ENCODE measurements at places on chromosomes 16 and 17. TPM values are rescaled to one million over a fixed set of nuclear protein-coding genes. Genes with fewer than 3 reads are reported as not detected.
A peak's percentile ranks its signal among the peaks of the same experiment; 100 is the strongest.

GRCh38 chr16:20866145-20866772 is 33.9 kb downstream of the DCUN1D3 start:
- no peak for DNase-seq
- H3K36me3 ChIP-seq: peaks cover 18% of the 10 kb centered on the region
- peaks cover 32% of the 10 kb centered on the region for H3K4me1 ChIP-seq
- peak overlapping the region; percentile 78 for H3K27ac ChIP-seq

Gene TMEM231
- total RNA-seq: 12.0 TPM

Gene TMEM220
- 2.4 TPM for total RNA-seq

- H3K27me3 ChIP-seq: no peaks in the 10 kb centered on the region
- no peak for DNase-seq
- no peak overlapping the region for H3K4me3 ChIP-seq
Measured at GRCh38 chr16:23088018-23088417, 61.2 kb downstream of the USP31 start.

DNA sequence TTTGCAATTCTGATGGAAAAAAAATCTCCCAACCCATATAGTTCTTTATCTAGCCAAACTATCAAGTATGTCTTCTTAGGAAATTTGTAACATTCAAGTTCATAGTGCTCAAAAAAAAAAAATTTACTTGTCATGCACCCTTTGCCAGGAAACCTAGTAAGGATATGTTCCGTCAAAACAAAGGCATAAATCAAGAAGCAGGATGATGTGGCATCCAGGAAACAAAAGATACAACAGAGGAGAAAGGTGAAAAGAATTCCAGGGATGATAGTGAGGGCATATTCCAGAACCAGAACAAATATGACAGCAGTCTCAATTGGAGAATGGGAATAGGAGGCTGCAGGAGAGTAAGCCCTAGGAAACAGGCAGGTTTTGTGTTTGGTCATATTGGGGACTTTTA is 104.6 kb downstream of the SPAG9 start:
- H3K4me1 ChIP-seq: peaks cover 11% of the 10 kb centered on the region
- DNase-seq: no peak
- no peak overlapping the region for H3K4me3 ChIP-seq

Measured in WTC11 (cell line).